ENCODE measurements at places on chromosomes 3 and 15.

DNA sequence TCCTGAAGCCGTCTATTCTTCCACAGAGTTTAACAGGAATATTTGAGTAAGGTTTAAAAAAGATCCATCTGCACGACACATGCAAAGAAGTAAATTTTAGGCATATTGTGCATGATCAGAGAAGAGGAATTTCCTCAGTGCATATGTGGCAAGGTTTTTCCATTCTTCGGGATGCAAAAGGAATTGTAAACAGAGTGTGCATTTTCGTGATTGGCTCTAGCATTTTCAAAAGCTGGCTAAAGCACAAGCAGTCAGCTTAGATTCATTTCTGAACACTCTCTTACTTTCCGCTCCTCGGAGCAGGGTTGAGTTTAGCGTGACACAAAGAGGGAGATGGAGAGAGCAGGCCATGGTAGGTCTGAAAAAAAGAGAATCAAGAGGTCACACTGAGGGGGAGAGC, 128.2 kb downstream of the ADAMTS9 start:
- no peak for DNase-seq

- DNase-seq, result no peak
Observed at GRCh38 chr15:42151736-42152135, 4.7 kb downstream of the PLA2G4F start.

DNA sequence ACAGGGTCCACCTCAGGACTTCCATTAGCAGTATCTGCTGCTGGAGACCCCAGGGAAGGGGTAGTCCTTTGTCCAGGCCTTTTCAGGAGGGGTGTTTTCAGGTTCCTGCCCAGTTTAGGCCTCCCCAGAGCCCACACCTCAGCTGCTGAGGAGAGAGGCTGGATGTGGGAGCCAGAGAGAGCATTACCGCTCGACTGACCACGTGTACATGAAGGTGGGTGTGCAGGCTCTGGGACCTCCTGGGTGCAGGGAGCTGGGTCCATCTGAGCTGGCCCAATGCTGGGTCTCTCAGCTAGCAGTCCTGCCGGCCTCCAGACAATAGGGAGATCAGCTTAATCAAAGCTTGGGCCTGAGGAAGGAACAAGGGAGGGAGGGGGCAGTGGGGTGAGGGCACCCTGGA, 29.1 kb upstream of the POLG start:
- DNase-seq, result no peak

DNA sequence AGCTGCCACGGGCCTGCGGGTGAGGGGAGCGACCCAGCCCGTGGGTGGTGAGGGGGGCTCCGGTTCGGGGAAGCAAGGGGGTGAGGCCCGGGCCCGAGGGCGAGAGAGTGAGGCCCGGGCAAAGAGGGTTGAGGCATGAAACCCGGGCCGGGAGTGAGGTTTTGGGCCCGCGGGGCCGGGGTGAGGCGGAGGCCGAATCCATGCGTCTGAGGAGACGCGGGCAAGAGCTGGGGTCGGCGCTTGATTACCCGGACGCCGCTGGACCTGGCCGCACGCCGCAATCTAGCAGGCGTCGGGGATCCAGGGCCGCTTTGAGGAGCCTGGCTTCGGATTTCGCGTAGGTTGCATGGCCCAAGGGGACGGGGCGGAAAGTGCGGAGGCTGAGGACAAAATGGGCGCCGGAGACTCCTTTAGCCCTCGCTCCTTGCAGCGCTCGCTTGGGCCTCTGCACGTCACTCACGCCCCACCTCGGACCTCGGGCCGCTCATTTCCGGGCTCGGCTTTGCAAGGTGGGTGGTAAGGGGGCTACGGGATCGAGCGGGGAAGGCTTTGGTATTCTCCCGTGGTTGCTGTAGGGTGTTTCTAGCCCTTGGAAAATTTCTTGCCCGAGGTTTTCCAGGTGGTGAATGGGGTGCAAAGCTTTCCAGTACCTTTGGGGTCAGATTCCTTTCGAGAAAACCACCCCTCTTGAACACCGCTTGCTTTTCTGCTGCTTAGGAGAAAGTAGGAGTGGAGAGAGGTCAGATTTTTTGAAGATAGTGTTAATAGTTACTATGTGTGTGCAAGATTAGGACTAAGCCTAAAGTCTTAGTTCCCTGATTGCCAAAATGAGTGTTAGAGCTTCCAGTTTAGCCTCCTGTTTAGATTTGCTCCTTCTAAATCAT, 827 bp downstream of the SLC25A36 start:
- peak; percentile 57 for DNase-seq

GRCh38 chr15:50783411-50783810, 17.9 kb upstream of the SPPL2A start:
- no peak for DNase-seq

DNA sequence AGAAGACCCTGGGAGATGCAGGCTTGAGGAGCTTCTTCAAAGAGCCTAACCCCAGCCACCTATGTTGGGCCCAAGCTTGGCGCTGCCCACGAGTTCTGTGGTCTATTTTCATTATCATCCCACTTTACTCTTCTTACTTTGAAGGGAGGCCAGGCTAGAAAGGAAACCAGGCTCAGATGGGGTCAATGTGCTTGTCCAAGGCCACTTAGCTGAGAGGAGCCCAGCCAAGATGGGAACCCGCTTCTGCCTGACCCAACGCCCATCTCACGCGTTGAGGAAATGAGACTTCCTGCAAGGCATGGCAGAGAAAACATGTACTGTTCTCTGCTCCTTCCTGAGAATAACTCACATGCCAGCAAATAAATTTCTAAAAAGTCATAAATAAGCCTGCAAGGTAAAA, 486.3 kb upstream of the PROK2 start:
- DNase-seq, result no peak

DNA sequence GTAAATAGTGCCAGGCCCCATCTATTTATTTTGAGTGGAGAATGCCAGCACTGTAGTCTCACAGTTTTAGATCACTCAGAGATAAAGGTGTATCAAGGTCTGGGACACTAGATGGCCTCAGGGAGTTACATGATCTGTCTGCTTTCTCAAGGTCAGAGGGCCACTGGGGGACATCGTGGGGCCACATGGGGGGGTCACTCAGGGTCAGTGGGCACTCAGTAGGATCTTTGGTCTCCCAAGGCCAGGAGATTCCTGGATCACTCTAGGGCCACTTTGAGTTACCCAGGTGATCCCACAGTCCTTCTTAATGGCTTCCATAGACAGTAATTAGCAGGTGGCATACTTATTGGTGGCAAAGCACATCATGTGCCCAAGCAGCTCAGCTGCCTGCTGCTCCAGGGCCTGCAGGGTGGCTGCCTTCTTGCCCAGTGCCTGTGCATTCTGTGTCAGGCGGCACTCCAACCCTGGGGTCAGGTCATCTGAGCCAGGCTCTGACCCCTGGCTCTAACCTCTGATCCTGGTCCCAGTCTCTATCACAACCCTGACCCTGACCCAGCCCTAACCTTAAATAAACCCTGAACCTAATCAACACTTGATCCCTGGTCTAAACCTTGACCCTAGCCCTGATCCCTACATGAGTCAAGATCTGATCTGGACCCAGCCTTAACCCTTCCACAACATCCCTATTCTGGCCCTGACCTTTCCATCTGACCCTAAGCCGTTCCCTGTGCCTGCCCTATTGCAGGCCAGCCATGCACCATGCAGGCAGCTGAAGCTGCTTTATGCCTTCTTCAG, 1.8 kb upstream of the LAMB2 start:
- no peak for DNase-seq

DNA sequence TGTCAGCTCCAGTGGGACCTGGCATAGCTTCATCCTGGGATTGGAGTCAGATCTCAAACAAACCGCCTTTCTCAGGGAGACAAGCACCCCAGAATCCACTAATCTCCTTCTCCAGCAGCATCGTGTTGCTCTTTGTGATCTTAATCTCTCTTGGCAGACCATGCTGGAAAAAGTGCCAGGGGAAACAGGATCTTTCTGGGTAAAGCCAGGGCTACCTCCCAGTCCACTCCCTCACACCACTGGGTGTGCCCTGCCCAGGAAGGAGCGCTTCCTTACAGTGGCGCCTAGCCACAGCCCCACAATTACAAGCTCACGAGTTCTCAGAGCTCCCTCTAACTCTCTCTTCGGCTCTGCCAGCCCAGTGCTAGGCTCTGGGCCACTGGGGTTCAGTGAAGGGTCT, 32.2 kb downstream of the RPLP1 start:
- DNase-seq, result no peak

- DNase-seq, result no peak
Observed at GRCh38 chr15:75661100-75661755, 13.5 kb downstream of the SNX33 start.

- no peak for DNase-seq
Observed at GRCh38 chr3:128297401-128298138, 144.3 kb downstream of the EEFSEC start.

DNA sequence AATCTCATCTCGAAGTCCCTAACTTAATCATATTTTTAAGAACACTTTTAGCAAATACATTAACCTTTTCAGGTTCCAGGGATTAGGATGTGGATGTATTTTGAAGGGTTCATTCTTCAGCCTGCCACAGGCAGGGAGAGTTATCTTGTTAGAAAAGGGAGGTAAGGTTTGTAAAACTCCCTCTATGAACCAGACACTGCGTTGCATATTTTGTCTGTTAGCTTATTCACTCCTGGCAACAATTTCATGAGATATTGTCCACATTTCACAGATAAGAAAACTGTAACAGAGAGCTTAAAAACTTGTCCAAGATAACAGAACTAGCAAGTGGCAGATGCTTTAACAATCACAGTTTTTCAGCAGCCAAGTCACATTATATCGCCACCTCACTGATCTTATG, 155.4 kb downstream of the DIPK2A start:
- DNase-seq, result no peak
